ENCODE measurements at places on chromosomes 3 and 15. TPM values are rescaled to one million over a fixed set of nuclear protein-coding genes. Genes with fewer than 3 reads are reported as not detected.

DNA sequence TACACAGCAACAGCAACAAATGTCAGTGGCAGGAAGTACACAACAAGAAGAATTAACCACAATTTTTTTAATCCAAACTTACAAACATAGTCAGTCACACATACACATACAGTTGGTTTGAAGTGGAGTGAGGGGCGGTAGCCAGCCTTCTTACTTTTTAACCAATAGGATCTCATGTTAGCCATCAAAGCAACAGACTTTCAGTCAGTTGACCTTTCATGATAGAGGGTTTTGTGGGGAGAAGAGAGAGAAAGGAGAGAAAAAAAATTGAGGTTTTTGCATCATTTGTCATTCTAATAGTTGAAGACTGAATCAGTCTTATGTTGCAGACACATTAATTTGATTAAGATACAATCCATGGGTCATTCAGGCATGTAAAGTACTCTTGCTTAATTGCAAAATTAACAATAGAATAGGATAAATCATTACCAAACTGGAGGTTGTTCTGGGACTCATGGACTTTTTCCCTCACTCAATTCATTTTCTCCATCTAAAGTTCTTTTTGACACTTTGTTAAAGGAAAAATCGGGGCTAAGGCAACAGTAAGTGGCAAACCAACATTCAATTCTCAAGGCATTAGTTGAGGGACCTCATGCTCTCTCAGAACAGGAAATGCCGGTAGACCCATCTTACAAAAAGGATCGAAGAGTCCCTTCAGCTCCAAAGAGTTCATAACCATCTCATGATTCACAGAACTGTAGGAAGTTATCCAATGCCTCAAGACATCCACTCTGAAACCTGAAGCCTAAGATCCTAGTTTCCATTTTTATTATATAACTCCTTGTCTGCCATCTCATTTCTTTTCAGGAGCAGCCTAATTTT is 159.5 kb upstream of the LPP start:
- DNase-seq = peak; percentile 90

DNA sequence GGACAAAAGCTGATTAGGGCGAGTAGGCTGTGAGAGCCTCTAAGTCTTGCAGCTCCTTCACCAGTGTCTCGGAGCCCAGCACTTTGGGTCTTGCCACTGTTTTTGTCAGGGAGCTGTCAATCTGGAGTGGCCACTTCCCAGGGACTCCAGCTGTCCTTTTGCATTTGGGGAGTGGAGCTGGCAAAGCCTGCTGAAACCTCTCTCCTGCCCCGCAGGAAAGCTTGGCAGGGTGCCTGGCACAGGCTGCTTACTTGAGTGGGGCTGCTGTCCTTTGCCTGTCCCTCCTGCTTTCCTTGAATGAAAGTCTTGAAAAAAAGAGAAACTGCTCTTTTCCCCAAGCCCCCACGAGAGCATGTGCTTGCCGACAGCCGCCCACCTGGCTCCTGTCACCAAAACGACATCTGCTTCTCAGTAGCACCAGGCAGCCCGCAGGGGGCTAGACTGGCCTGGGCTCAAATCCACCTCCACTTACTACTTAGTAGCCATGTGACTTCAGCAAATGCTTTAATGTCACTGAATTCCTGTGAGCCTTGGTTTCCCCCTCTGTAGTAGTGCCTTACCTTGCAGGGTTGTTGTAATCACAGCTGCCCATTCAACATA is 13.7 kb downstream of the USP13 start:
- DNase-seq = no peak

The GRM7 gene
- not detected for total RNA-seq

The CLEC3B gene
- total RNA-seq = not detected

- peak; percentile 59 for DNase-seq
Measured at GRCh38 chr15:80970018-80970657, 19.5 kb downstream of the MESD start.

GRCh38 chr15:65106011-65106590 is 8.9 kb downstream of the UBAP1L start:
- DNase-seq = no peak

DNA sequence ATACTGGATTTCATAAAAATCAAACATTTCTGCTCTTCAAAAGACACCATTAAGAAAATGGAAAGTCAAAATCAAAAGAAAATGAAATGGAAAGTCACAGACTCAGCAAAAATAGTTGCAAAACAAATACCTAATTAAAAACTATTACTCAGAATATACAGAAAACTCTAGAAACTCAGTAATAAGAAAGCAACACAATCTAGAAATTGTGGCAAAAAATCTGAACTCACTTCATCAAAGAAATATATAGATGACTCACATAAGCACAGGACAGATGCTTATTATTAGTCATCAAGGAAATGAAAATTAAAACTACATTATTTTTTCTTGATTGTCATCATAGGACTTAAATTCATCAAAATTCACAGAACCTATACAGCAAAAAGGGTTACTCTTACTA is 430.0 kb downstream of the SHQ1 start:
- peak; percentile 1 for DNase-seq

Measured in M059J (cell line).